ENCODE measurements at places on chromosomes 5 and 9.

DNA sequence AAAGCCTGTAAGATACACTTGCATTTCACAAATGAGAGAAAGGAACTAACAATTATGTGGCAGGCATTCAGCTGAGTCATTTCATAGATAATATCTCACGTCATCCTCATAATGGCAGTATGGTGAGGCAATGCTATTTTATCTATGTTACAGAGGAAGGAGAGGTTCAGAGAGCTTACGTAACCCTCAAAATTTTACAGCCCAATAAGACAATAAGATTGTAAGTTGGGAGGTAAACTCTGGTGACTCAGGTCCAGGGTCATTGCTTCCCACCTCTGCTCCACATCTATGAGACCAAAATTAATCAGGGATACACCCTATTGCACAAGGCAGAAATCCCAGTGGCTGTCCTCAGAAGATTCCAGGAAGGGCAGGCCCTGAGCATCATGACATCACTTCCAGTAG is 309.7 kb downstream of the NSG2 start:
- DNase-seq: no peak

GRCh38 chr9:94632737-94633136 is 6.6 kb downstream of the FBP1 start:
- DNase-seq: no peak

- no peak for DNase-seq
These were observed 140.1 kb downstream of the CEMIP2 start for GRCh38 chr9:71628247-71628646.

DNA sequence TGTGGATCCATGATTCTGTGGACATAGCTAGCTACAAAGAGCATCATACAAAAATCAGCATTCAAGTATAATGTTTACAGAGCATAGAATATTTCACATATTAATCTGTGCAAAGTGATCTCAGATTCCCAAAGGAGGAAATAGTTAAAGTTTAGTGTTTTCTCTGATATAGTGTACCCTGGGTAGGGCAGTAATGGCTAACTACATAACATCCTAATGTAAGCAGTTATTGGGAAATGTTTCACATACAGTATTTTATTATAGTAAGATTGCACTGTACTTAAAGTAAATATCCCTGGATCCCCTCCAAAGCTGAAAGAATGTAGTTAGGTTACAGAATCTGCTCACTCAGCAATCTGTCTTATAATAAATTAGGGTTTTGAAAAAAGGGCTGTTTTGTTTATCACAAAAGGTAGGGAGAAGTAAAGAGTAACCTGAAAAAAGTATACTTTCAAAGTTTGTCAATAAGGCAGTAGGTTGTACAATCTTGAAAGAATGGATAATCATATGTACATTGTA is 52.5 kb upstream of the SMARCA2 start:
- DNase-seq: no peak

DNA sequence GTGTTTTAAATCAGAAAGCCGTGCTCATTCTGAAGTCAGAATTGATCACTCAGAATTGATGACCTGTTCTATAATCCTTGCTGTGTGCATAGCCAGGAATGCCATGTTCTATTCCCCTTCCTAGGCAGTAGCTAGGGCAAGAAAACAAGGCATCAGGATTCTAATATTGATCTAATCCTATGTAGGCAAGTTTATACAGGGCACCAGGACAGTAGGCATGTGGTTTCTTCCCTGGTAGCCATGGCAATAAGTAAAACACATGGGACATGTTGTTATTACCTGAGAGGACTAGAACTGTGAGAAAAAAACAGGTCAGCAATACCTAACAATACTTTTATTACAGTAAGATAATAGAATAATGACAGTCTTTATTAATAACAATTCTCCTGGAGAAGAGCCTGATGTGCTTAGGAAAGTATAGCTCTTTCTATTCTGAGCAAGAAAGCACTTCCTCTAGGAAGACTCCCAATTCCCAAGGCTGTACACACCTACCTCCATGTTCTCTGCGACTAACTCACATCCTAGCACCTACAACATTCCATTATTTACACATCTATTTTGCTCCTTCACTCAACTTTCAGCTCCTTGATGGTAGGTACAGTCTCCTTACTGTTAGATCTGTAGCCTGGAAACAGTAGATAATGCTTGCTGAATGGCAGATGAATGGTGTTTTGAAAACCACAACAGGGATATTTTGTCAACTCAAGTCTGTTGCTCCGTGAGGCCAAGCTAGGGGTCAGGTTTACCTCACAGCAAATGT is 70.8 kb downstream of the STX17 start:
- DNase-seq: no peak

DNA sequence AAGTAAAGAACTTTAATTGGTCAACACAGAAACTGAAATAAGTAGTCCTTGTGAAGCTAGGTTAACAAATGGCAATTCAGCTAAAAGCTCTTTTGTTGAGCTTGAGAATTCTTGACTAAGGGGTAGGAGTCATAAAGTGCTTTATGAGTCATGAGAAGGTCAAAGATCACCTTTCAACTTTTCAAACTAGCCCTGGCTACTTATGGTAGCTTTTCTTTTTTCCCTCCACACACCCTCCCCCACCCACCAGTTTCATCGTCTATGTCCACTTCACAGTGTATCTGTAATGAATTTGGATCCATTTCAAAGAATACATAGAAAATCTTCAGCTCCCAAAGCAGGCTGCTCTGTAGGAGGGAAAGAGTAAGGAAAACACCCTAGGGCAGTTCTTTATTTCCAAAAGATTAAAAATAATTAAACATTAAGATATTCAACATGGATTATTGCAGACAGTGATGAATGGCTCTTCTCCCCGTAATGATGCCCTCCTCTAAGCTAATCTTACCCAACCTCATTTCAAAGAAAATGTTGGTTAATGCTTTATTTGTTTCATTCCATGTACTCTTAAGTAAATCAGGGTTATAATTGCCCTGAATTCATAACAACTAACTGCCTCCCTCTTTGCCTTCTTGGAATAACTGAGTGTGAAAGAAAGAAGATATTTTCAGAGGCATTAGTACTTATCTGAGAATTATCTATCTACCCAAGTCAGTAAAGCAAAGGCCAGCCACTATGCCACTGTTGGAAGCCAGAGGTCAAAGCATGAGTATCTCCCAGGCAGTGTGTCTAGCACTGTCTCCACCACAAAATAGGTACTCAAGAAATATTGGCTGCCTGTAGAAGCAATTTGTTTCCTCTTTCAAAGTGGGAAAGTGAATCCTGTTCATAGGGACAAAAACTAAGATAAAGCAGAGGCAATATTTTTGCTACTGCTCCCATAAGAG is 290.6 kb downstream of the PIK3R1 start:
- DNase-seq: no peak

DNA sequence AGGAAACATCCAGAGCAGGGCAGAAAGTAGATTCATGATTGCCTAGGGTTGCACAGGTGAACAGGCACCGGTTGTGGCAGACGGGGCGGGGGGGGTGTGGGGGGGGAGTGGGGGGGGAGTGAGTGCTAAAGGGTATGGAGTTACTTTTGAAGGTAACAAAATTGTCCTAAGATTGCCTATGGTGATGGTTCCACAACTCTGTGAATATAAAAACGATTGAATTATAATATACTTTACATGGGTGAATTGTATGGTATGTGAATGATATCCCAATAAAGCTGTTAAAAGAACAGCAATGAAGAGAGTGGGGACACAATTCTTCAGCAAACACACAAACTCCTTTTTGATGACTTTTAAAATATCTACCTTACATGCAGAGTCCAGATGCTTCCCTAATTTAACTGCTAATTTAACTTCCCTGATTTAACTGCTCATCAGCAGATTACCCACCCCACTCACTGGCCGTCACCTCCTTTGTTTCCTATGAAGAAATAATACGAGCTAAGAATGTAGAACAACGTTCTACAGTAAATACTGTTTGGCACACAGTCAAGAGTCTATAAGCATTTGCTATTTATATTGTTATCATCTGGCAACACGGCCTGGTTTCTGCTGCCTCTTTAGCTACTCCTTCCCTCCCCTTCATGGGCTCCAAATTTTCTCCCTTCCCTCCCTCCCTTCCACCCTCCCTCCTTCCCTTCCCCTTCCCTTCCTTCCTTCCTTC is 83.5 kb downstream of the PTCH1 start:
- no peak for DNase-seq

DNA sequence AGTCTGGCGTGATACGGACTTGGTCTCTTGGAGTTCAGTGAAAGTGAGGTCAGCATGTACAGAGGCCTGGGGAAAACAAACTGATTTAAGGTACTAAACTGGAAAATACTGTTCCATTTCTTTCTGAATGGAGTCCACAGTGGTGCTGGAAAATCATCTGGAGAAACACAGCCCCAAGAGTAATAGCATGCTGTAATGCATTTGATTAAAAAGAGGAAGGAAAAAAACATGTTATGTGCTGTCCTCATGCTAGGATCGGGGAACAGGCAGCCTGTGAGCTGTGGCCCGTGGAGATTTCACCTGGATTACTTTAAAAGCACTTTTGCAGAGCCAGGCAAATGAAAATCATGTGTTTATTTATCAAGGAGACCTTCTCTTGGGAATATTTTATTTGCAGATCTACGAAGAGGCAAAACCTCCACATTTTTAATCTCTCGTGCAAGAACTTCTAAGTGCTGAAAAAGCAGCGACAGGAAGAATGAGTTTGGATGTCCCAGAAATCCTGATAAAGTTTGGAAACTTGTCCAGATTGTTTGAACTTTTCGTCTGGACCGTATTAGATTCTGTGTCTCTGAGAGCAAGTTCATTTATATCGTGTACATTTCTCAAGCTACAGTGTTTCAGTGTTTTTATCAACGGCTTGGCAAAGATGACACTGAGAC is 228.8 kb downstream of the GAS1 start:
- no peak for DNase-seq

DNA sequence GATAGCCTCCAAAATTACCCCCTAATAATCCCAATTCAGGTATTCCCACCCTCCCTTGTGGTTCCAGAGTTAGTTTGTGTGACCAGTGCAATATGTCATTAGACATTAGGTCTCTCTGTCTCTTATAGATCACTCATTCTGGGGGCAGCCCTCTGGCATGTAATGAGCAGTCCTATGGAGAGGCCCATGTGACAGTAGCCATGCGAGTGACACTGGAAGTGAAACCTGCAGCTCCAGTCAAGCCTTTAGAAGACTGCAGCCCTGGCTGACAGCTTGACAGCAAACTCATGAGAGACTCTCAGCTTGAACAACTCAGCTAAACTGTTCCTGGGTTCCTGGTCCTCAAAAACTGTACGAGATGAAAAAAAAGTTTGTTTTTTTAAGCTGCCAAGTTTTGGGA is 54.0 kb upstream of the HSPB3 start:
- DNase-seq: no peak

DNA sequence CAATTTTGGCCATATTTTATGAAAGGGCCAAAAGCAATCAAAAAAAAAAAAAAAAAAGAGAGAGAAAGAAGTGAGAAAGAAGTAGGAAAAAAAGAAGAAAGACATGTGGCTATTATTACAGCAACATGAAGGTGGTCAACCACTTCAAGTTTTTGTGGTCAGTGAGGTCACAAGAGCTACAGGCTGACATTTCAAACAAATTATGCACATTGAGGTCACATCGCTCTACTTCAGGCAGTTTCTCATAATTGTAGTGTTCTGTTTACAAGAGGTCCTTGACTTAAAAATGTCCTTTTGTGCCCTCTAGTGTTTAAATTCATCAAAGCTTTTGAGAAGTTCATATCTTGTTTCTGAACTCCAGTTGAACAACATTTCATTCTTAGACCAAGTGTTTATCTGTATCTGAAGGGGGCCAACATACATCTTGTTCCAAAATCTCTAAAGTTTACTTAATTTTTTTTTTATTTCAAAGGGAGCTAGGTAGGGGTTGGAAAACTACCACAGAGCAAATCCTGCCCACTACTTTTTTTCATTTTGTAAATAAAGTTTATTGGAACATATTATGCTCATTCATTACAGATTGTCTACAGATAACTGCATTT is 513.1 kb downstream of the PDE4D start:
- no peak for DNase-seq

- DNase-seq: no peak
These were observed 89.2 kb upstream of the PRRC1 start for GRCh38 chr5:127428276-127428675.

DNA sequence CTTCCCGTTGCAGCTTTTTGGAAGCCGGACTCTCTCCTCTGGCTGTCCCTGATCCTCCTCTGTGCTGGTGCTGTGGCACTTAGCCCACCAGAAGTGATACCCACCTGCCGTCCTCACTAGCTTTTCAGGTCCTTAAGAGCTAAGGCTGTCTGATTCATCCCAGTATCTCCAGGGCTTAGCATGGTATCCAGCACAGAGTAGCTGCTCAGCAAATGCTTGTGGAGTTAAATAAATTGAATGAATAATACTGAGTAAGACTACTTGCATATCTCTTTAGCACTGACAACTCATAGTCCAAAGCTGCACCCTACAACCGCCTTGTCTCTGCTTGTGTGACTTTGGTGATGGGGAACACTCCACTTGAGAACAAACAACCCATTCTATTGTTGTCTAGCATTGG is 7.7 kb upstream of the XPA start:
- no peak for DNase-seq

GRCh38 chr5:55485073-55485472 is 49.7 kb downstream of the PLPP1 start:
- DNase-seq: no peak

DNA sequence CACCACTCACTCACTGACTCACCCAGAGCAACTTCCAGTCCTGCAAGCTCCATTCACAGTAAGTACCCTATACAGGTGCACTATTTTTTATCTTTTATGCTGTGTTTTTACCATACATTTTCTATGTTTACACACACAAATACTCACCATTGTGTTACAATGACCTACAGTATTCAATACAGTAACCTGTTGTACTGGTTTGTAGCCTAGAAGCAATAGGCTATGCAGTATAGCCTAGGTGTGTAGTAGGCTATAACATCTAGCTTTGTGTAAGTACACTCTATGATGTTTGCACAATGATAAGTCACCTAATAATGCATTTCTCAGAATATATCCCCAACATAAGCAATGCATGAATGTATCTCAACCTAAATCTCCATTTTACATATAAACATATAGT is 541.1 kb downstream of the NR2F1-AS1 start:
- no peak for DNase-seq

DNA sequence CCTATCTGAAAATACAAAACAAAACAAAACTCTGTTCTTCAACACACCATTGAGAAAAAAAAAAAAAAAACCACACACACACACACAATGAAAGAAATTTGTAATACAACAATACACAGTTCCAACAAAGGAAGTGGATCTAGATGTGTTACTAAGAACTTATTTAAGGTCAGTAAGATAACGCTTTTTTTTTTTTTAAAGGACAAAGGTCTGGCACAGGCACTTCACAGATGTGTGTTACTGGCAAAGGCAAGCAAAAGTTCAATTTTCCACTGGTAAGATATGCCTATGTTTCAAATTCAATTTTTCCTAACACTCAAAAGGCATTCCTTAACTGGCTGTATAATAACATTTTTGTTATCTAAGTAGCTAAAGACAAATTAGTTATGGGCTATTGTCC is 3.6 kb downstream of the RFK start:
- no peak for DNase-seq

DNA sequence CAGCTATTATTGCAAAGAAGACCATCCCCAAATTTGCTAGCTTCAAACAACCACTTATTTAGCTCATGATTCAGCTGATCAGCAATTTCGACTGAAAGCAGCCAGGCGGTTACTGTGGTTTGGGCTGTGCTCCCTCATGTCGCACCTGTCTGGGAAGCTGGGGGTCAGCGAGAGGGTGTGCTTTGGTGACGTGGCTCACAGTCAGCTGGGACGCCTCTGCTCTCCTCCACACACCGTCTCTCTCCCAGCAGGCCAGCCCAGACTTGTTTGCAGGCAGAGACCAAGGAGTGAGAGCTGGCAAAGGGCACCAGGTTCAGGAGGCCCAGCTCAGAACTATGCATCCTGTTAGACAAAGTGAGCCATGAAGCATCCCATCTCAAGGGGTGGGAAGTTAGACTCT is 140.9 kb downstream of the SYK start:
- peak; percentile 7 for DNase-seq

Data from stimulated activated CD4-positive, alpha-beta T cell treated with anti-CD3 and anti-CD28 coated beads, Interleukin-15, amount 100 ng/mL, for 24 hours (primary cell).